Mucosa of descending colon (tissue), 3 donors: ENCODE measurements at places on chromosomes 11 and 22. TPM values are rescaled to one million over a fixed set of nuclear protein-coding genes. Genes with fewer than 3 reads are reported as not detected.

Gene BBOX1
- not detected for total RNA-seq

Gene C11orf91
- 0.58 TPM for total RNA-seq

Gene IFITM2
- total RNA-seq: 57.2 TPM

Gene INS
- total RNA-seq: not detected

Gene SHANK3
- 7.1 TPM for total RNA-seq

- DNase-seq: no peak
Observed at GRCh38 chr11:123483058-123483457, 53.0 kb downstream of the GRAMD1B start.

- DNase-seq: no peak
Observed at GRCh38 chr11:10979529-10979928, 121.7 kb upstream of the ZBED5 start.

GRCh38 chr11:11427542-11427941 is 74.5 kb upstream of the CSNK2A3 start:
- DNase-seq: no peak

- no peak for DNase-seq
Observed at GRCh38 chr22:22771696-22772377, 115.8 kb upstream of the IGLL5 start.

DNA sequence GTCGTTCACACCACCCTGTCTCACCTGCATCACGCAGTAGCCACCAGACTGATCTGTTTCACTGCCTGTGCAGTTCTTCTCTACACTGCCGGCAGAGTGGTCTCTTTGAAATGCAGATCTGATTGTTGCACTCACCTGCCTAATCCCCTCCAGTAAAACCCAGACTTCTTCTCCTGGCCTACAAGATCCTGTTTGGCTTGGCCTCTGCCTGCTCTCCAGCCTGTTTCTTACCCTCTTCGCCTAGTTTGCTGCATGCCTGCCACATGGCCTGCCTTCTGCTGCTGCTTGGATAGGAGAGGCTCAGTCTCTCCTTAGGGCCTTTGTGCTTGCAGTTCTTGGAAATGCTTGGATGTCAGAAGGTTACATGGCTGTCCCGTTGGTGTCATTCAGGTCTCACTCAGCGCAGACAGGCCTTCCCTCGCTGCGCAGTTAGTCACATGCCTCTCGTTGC is 42.0 kb downstream of the PACS1 start:
- no peak for DNase-seq

DNA sequence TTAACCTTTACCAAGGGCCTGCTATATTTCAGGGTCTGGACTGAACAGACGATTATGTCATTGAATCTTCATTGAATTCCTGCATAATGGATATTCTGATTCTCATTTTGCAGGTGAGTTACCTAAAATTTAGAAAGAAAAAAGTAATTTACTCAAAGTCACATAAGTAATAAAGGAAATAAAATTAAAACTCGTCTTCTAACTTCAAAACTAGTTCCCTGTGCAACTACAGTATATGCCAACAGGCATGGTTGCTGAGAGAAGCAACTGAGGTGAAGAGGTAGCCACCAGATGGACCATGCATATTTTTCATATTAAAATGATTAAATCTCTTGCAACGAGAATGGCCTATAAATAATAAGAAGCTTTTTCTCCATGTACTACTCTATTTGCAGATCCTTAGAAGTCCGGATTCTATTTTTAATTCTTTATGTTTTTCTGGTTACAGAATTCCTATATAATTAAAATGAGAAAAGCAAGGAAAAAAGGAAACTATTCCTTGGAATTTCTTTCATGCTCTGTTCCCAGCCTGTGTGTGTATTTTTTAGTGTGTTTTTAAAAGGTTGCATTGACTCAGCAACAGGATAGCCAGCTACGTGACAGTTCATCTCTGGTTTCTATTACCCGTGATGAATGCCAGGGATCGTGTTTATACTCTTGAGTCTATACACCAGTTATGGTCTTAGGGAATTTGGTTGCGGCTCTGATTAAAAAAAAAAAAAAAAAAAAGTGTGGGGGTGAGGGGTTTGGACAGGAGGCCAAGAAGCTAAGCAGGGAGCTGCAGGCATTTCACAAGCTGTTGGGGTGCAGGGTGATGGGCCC is 186.8 kb downstream of the ETS1 start:
- no peak for DNase-seq

DNA sequence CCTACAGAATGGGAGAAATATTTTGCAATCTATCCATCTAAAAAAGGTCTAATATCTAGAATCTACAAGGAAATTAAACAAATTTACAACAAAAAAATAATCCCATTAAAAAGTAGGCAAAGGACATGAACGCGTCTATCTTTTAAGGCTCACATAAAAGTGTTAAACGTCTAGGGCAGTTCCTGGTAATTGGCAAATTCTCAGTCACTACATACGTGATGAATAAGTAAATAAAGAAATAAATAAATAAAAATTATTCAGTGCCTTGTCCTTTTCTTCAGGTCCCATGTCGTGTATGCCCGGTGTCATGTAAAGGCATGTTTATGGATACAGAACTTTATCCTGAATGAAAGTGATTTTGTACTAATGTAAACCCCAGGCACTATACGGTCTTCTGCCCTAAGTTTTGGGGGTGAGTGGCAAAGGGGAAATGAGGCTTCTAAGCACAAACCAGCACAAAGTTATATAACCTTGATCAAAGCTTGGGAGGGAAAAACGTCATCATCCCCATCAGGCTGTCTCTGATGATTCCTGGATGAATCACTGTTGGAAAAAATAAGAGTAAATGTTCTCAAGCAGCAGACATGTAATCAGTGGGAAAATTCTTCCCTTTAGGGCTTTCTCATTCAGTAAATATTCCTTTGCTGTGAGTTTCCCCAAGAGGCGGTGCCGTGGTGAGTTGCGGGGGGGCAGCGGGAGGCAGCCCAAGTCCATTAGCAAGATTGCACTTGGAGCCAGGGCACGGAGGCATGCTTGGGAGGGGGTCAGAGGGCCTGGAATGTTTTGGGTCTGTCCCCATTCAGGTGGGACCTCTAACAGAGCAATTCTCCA is 30.4 kb upstream of the MICAL2 start:
- DNase-seq: no peak

- DNase-seq: peak; percentile 25
Observed at GRCh38 chr11:66595245-66595904, 2.4 kb downstream of the CCS start.

DNA sequence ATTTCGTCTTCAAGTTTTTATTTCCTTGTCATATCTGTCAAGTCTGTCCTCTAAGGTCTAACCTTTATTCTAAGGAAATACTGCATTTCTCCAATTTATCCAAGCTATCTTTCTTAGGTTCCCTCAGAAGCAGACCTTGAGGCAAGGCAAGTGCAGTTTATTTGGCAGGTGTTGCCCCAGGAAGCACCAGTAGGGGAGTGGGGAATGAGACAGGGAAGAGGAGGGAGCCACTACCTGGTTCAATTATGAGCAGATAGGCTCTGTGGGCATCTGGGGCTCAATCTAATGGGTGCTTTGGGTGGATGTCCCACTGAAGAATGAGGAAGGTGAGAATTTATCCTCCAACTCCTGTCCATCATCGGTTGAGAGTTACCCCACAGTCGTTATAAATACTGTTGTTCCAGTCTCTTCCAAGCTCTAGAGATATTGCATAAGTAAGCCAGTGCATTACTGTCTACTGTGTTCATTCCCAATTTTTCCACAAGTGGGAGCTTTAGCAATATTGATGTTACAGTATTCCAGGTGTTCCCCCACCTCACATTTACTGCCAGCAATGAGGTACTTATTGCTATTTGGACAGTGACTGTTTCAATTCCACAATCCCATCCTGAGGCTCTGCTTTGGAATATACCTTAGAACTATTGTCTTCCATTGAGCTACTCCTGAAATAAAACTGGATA is 154.9 kb upstream of the CEP126 start:
- DNase-seq: no peak

DNA sequence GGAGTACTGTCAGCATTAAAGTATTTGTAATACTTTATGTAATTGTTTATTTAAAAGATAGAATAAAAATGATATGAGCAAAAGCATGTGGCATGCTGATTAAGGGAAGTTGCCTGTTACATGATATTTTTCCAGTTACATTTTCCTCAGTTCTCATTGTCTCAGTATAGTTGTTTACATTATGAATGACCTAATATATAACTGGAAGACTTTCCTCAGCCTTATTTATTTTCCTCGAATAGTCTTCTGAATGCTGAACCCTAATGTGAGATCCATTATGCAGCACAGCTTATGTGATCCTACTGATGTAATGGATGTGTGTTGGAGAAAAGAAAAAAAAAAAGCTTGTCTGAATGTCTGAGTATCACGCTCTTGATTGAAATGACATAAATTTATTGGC is 95.5 kb downstream of the LUZP2 start:
- no peak for DNase-seq

DNA sequence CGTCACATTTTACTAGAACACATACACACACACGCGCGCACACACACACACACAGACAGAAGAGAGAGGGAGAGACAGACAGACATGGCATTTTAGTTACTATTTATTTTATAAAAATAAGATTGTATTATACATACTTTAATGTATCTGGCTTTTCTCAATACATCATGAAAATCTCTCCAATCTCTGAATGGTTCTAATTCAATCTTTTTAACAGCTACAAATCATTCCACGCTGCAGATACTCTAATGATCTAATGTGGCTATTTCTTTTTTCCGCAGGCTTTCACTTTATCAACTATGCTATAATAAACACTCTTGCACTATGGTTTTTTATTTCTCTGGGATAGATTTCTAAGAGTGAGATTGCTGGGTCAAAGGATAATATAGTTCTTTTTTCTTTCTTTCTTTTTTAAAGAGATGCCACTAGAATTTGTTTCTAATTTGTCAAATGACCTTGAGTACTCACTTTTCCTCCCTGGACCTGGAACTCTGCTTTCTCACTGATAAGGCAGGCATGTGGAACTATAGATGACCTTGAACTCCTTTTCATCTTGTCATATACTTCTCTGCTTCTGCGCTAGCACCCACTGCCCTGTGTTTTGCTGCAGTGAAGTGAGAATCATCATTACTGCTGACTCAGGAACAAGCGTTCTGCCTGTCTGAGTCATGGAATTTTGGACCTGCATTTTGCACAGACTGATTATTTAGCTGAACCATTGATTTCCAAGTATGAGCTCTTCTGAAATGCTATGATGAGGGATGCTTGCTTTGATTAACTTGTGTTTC is 4.9 kb upstream of the SLC6A5 start:
- no peak for DNase-seq

DNA sequence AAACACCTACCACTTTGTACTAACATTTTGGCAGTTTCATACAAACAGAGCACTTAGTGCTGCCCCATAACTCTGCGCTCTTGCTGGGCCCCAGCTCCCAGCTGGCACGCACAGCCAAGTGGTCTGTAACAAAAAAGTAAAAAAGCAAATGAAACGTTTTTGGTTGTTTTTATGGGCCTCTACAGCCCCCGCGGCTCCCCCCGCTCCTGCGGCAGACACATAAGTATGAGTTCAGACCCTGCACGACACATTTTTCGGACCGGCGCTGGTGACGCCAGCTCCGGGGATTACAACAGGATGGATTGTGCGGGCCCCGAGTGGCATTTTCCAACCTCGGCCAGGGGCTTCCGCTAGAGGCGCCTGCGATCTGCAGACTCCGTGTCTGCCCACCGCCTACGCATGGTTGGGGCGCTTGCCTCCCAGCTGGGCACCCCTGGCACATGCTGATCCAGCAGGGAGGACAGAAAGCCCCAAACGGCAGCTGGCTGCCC is 418.2 kb downstream of the SOX6 start:
- no peak for DNase-seq

DNA sequence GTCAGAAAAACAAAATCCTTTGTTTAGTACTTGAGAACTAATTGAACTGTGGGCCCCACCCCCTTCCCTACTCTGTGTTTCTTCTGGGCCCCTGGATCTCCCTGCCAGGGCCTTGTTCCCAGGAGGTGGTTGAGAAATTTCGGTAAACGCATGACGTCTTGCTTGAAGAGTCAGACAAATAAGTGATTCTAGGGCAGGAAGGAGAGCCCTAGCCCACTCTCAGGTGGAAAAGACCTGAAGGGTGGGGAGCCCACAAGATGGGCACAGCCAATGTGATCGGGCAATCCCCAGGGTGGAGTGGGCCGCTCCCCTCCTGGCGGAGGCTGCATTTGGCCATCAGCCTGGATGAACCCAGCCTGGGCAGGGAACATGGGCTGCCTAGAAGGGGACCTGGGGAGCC is 16.8 kb upstream of the P2RY2 start:
- no peak for DNase-seq

DNA sequence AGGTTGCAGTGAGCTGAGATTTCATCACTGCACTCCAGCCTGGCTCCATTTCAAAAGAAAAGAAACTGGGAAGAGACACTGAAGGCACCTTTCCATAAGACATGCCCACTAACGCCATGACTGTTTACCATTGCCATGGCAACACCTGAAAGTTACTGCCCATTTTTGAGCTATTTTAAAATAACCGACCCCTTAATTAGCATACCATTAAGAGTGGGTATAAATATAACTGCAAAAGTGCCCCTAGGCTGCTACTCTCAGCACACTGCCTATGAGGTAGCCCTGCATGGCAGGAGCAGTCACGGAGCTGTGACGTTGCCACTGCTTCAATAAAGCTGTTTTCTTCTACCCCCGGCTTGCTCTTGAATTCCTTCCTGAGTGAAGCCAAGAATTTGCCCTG is 9.9 kb upstream of the RNASEH2C start:
- no peak for DNase-seq

DNA sequence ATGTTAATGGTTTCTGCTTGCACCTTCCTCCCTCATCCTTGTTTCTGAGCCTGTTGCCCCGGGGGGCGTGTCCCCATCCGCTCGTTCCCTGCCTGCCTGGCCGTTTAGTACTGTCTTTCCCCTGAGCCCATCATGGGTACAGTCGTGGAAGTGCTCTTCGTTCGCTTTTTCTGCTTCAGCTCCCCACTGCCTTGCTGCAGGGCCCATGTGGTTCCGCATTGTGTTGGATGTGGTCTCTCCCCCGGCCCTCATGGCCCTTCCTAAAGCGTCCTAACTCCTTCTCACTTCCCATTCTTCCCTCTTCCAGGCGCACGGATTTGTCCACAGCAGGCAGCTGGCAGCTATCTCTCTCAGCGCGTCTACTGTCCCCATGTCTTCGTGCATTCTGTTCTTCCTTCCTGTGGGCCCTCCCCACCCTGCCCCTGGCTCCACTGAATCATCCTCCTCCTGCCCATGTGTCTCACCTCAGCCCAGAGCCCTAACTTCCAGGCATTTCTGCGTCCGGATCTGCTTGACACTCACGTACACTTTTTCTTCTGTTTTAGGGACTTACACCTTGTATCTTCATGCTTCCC is 98.1 kb downstream of the ZBTB16 start:
- DNase-seq: no peak

DNA sequence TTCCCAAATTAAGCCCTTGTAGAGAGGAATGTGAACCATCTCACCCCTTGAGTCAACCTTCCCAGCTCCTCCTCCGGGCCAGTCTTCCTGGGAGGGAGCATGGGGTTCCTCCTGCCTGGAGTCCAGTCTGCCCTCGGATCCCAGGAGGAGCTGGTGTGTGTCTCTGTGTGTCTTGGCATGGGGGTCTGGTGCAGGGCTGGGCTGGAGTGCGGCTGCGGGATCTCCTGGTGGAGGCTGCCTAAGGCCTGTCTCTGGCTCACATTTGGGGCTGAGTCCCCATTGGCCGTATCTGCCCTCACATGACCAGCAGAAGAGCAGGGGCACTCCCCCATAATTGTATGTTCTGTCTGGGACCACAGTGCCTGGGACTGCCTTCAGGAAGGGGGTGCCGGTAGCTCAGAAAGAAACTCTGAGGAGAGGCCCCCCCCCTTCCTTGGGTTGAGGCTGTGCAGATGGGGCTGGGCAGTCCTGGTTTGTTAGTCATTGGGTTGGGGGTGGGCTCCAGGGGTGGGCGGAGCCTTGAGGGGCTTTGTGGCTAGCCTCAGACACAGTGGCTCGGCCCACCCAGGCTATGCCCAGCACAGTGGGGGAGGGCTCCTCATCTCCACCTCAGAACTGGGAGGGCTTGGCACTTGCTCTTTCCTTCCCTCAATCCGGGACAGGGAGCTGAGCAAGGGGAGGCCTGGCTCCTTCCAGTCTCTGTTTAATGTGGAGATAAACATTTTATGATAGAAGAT is 2.9 kb downstream of the C1QTNF5 start:
- DNase-seq: peak; percentile 52
